ENCODE measurements at places on chromosomes 2 and 18.
A peak's percentile ranks its signal among the peaks of the same experiment; 100 is the strongest.

- DNase-seq: no peak
Observed at GRCh38 chr2:207704078-207704477, 7.4 kb upstream of the CCNYL1 start.

DNA sequence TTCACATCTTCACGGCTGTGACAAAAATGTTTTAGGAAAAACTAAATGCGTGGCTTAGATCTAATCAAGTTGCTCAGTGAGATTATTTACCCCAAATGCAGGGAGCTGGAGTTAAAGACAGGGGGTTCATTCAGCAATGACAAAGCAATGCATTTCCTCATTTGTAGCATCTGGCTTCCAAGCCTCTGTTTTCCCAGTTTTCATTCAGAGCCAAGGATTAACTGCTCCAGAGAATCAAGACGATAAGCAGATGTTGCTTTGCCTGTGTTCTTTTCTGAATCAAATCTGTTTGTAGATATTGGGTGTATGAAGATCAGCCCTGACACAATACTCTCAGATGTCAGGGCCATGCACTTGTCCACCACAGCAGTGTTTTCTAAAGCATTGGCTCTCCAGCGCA, 147.4 kb upstream of the SIX2 start:
- DNase-seq: no peak

DNA sequence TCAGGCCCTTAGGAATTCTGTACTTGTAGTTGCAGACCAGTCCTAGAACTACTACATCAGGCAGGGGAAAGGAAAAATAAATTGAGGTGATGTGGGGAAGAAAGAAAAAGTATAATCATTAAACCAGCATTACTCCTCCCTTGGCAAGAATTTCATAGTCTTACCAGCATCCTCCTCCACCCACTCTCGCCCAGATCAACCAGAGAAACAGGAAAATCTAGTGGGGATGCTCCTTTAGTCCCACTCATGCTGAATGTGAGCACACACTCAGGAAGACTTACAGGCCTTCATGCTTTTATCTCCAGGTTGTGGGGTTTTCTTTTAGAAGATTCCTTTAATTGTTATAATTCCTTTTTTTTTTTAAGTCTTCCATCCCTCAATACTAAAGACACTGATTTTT, 129.3 kb upstream of the CCDC150 start:
- DNase-seq: no peak

DNA sequence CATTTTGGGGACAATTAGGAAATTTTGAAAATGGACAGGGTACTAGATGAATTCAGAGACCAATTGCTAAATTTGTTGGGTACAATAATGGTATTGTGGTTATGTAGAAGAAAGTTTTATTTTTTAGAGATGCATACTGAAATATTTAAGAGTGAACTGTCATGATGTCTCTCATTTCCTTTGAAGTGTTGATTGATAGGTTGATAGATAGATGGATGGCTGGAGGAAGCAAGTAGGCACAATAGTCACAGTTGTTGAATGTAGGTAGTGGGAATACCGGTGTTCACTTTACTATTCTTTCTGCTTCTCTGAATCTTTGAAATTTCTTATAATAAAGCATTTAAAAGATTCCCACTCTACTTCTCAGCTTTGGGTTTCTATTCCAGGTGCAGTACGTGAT, 151.7 kb upstream of the FOSL2 start:
- DNase-seq: no peak

DNA sequence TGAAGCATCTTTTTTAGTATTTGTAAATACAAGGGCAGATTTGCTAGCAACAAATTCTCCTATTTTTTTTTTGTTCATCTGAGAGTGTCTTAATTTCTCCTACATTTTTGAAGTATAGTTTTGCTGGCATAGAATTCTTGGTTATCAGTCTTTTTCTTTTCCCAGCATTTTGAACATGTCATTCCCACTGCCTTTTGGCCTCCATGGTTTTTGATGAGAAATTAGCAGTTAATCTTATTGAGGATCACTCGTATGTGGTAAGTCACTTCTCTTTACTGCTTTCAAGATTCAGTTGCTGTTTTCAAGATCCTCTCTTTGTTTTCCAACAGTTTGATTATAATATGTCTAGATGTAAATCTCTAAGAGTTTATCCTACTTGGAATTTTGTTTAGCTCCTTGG, 16.9 kb upstream of the RNF149 start:
- DNase-seq: no peak

DNA sequence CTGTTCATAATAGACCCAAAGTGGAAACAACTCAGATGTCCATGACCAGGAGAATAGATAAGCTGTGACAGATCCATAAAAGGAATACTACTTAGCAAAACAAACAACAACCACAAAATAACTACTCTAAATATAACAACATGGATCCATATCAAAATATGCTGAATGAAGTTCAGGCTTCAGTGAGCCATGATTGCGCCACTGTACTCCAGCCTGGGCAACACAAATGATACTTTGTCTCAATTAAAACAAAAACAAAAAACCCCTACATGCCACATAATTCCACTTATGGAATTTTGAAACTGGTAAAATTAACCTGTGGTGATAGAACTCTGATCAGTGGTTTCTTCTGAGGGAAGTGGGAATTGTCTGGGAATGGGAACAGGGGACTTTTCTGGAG, 11.2 kb upstream of the MYO3B start:
- DNase-seq: no peak

DNA sequence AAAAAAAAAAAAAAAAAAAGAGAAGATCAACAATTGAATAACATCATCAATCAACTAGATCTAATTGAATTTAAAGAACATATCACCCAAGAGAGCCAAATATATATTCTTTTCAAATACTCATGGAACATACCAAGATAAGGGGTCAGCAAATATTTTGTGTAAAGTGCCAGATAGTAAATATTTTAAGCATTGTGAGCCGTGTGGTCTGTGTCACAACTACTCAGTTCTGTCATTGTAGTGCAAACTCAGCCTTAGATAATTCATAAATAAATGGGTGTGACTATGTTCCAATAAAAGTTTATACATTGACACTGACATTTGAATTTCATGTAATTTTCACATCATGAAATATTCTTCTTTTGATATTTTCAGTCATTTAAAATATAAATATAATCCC, 45.9 kb downstream of the OTX1 start:
- no peak for DNase-seq

GRCh38 chr2:156005999-156006712, 326.4 kb downstream of the NR4A2 start:
- no peak for DNase-seq

GRCh38 chr2:234694244-234695013, 197.5 kb upstream of the ARL4C start:
- no peak for DNase-seq

GRCh38 chr18:23401400-23402347, 51.4 kb upstream of the RIOK3 start:
- peak; percentile 27 for DNase-seq

DNA sequence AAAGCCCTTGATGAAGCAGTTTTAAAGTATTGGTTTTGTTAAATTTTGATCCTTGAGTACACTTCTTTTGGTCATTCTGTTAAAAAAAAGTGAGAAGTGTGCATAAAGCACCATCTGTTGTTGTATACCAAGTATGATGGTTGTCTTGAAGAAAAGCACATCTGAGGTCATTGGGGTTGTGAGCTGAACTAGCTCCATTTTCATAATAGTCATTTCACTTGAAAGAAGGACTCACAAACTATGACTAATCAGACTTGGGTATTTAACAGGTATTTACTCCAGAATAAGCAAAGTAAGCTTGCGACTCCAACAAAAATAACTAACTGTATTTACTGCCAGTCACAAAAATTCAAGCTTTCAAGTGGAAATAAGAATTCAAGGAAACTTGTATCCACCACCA, 35.1 kb downstream of the CHN1 start:
- DNase-seq: no peak

Data from A549 (cell line).